ENCODE measurements at places on chromosomes 3 and 15.

- no peak for DNase-seq
These were observed 33.4 kb downstream of the ZXDC start for GRCh38 chr3:126442094-126442855.

DNA sequence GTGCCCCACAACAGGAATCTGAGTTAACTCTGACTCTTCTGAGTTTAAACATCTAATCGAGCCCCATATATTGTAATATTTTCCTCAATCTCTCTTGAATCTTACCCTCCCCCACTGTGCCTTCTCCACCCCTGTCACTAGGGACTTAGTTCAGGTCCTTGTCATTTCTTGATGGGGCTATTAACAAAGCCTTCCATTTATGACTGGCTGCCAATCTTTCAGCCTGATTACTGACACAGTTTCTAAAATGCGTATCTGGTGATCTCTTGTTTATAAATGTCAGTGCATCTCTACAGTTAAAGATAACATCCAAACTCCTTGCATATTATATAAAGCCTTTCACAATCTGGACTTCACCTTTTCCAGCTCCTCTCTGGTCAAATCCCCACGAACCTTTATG, 124.3 kb downstream of the IGSF11 start:
- DNase-seq, result no peak

GRCh38 chr3:141338881-141339280, 29.4 kb upstream of the ZBTB38 start:
- no peak for DNase-seq

GRCh38 chr3:97417-98258, 98.9 kb upstream of the CHL1 start:
- DNase-seq, result no peak

GRCh38 chr15:88982946-88983342, 69.8 kb upstream of the MFGE8 start:
- DNase-seq, result no peak

DNA sequence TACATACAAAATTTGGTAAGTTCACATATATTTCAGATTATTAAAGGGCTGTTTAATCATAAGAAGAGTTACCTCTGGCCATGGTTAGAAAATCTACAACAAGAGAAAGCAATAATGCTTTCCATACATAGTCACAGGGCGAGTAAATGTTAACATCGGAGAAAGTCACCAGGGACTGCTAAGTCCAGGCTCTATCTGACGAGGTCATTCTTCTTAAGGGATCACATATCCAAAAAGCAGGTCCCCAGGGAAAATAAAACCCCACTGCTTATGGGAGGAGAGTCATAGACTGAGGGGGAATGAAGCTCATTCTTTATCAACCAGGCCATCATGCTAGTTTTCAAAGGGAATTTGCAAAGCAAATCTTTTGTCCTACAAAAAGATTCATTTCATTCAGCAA, 3.1 kb downstream of the PCYT1A start:
- DNase-seq, result no peak

- no peak for DNase-seq
These were observed 748.9 kb downstream of the MECOM start for GRCh38 chr3:168914662-168915061.

DNA sequence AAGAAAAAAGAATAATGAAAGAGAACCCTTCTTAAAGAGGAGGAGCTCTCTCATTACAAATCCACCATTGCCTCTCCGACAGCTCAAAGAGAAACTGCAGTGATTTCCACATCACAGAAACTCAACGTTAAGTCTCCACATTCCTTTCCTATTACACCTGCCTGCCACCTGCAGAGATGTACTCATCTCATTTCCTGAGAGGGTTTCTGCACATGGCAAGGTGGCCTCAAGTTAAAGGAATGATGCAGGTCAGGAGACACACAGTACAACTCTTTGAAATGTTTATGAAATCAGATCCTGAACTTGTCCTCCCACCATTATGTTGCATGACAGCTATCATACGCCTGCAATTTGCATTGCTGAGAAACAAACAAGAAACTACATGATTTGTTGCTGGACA, 458.4 kb upstream of the ADAMTS9 start:
- no peak for DNase-seq

- no peak for DNase-seq
These were observed 120.4 kb upstream of the IQSEC1 start for GRCh38 chr3:13193320-13194284.

- DNase-seq, result no peak
These were observed 251.5 kb upstream of the CBLB start for GRCh38 chr3:106120356-106120755.

- no peak for DNase-seq
These were observed 58.9 kb downstream of the ZNF445 start for GRCh38 chr3:44418549-44418948.

GRCh38 chr15:42825599-42825998, 88.7 kb upstream of the CDAN1 start:
- DNase-seq, result no peak

GRCh38 chr3:42693530-42693930, 8.2 kb downstream of the KLHL40 start:
- no peak for DNase-seq

DNA sequence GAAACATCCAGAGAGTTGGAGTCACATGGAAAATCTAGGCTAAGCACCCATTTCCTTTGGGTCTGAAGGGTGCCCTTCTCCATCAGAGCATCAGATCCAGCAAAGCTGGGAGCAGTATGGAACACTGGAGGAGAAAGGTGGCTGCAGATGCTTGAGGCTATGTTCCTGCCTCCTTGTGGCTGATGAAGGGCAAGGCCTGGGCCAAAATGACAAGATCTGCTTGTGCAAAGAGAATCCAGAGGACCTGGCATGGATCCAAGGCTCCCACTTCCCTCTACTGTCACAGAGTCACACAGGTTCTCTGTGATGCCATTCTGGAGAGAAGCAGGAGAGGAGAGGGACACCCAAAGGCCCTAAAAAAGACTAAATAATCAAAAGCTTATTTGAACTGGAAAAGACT, 9.2 kb upstream of the ATP8B4 start:
- DNase-seq, result no peak

- DNase-seq, result no peak
These were observed 101.4 kb upstream of the SOX2 start for GRCh38 chr3:181610083-181610972.

GRCh38 chr3:47852604-47853602, 50.0 kb downstream of the DHX30 start:
- no peak for DNase-seq

GRCh38 chr3:114034787-114035545, 21.4 kb downstream of the CCDC191 start:
- DNase-seq, result no peak

GRCh38 chr3:49803465-49804140, 542 bp downstream of the INKA1 start:
- no peak for DNase-seq

DNA sequence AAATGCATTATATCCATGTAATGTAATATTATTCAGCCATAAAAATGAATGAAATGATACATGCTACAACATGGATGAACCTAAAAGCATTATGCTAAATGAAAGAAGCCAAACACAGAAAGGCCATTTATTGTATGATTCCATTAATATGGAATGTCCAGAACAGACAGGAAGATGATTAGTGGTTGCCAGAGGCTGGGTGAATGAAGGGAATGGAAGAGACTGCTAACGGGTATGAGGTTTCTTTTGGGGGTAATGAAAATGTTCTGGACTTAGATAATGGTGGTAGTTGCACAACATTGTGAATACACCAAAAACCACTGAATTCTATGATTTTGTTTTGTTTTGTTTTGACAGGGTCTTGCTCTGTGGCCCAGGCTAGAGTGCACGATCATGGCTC, 61.6 kb upstream of the MAP4 start:
- DNase-seq, result no peak

GRCh38 chr3:85474241-85474640, 515.5 kb downstream of the CADM2 start:
- no peak for DNase-seq

- no peak for DNase-seq
These were observed 313.9 kb downstream of the PTPRG start for GRCh38 chr3:61875046-61875844.

DNA sequence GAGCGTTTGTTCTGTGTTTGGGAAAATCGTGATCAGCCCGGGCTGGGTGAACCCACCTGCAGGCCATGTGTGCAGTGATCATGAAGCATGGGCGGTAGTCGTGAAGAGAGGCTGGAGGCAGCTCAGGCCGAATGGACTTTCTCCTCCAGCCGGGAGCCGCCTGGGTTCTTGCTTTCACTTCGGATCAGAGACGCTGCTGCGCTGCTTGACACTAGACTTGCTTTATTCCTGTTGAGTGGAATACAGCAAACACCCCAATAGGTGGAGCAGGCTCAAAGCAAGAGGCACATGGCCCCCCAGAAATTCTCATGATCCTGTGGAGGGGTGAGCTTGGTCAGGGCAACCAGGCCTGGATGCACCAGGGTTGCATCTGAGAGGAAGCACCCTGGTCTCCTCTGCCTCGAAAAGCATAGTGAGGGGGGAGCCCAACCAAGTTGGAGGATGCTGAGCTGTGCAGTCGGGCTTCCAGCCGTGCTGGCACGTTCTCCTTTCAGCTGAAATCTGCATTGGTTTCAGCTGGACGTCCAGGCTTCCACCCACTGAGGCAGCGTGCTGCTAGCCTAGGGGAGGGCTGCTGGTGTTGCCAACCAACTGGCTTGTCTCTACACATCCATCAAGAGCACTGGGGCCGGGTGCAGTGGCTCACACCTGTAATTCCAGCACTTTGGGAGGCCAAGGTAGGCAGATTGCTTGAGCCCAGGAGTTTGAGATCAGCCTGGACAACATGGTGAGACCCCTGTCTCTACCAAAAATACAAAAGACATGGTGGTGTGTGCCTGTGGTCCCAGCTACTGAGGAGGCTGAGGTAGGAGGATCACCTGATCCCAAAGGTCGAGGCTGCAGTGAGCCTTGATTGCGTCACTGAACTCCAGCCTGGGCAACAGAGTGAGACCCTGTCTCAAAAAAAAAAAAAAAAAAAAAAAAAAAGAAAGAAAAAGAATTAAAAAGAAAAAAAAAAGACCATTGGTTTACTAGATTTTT, 2.8 kb upstream of the NRROS start:
- no peak for DNase-seq

- no peak for DNase-seq
These were observed 126.2 kb upstream of the KLHL25 start for GRCh38 chr15:85920956-85921355.

DNA sequence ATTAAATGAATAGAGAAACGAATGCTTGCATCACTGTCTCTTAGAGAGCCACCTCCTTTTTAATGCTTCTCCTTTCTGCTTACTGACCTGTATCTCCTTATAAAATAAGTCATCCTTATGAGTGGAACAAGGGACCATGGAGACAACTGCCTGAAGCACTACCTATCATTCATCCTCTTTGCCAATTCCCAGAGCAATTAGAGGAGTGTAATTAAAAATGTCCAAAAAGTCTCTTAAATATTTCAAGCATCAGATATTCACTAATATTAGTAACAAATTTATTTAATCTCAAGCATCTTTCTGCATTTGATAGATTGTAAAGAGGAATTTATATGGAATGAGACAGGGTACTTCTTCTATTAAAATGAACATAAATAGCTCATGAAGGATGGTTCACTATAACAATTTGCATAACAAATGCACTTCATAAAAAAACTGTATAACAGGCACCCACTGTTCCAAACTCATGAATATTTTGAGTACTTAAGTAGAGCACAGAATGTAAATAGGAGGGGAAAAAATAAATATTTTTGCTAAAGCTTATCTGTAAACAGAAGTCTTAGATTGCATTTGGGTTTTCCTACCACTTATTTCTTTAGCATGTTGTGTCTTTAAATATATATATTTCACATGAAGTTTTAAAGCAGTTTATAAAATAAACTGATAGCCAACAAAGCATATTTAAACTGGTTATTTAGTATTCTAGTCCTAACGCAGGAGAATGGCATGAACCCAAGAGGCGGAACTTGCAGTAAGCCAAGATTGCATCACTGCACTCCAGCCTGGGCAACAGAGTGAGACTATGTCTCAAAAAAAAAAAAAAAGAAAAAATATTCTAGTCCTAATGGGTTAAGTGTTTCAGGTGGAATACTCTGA, 269.3 kb downstream of the TBL1XR1 start:
- DNase-seq, result no peak

- DNase-seq, result no peak
These were observed 219.7 kb upstream of the COL8A1 start for GRCh38 chr3:99418709-99419108.

- DNase-seq, result no peak
These were observed 340.3 kb upstream of the TBL1XR1 start for GRCh38 chr3:177537612-177538011.

DNA sequence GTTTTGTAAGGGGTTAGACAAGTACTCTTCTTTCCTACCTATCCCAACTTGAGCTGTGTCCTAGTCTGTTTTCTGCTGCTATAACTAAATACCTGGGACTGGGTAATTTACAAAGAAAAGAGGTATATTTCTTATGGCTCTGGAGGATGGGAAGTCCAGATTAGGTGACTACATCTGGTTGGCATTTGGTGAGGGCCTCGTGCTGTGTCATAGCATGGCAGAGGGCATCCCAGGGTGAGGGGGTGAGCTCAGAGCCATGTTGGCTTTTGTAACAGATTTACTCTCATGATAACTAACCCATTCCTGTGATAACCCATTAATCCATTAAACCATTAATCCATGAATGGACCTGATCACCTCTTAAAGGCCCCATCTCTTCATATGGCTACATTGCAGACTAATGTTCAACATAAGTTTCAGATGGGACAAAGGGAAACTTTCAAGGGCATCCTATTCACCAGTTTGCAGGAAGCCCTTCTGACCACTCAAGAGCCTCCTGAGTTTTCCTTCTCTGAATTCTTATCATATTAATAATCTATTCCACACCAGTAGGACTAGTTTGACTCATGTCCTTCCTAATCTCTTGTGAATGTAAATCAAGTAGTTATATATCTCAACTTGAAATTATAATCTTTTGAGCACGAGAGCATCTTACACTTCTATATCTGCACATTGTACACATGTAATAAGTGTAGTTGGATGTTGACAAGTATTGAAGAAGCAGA, 185.7 kb upstream of the ZPLD1 start:
- no peak for DNase-seq

DNA sequence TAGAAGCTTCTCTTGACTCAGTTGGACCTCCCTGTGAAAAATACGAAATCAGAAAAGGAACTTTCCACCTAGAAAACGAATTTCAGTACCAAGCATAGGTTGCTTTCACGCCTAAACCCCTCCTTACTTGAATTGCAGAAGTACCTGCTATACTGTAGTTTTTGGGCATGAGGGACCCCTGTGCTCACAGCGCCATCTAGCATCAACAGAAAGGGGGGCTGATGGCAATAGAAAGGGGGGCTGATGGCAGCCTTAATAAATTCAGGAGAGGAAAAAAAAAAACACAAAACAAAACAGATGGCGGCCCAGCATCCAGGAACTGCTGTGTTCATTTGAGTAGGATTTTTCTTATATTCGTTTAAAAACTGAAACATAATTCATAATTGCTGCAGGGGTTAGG, 96.7 kb downstream of the NPAP1 start:
- no peak for DNase-seq

DNA sequence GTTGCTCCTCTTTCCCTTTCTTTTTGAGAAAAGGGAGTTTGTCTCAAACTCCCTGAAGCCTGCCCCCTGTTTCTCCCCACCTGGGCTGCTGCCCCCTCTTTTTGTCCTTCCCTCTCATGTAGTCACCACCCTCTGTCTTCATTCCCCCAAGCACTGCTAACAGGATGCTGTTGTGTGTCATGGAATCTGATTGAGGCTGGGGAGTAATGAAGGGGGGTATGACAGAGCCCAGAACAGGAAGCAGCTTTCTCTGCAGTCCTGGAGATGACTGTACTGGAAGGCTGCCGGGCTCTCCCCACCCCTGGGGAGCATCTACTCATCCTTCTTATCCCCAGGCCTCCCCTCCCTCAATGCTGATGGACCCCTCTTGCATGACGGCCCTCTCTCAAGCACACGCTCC, 181.6 kb downstream of the ABHD5 start:
- no peak for DNase-seq

GRCh38 chr3:190105876-190106275, 14.8 kb downstream of the P3H2 start:
- DNase-seq, result no peak

Data from anterior cingulate cortex (tissue), 58 donors.